Activated T-cell treated with anti-CD3 and anti-CD28 coated beads for 48 hours (primary cell): ENCODE measurements at places on chromosomes 2 and 18.

DNA sequence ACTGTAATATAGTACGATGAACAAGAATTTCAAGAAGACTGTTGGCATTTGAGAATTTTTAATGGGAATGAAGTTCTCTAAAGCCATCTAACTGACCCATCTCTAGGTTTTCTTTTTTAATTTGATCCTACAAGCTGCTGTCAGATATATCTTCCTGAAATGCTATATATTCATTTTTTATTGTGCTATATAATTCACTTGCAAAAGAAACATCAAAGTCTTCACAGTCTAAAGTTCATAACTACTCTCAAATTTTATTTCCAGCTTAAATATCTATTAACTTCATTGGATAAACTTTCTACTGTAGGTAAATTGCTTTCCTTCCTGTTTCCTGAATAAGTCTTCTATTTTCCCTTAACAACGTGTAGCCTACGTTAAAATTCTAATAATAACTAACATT is 3.7 kb downstream of the SCYGR2 start:
- DNase-seq: no peak

DNA sequence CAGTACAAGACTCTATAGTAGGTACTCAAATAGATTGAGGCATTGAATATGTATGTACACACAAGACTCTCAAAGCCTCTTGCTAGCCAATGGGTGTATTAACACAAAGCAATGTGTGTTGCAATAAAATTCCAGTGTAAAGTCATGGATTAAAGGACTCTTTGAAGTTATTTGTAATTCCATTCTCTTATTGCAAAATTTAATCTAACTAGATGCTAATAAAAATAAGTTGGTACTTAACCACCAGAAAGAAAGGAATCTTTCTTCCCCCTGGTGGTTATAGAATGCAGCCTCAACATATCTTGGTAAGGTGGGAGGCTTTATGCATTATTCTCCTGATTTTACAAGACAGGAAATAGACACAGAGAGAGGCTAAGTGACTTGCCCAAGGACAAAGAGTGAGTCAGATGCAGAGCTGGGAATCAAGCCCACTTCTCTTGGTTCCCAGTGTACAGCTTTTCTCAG is 18.0 kb downstream of the LRP1B start:
- no peak for DNase-seq

GRCh38 chr2:37779611-37780386 is 108.4 kb upstream of the CDC42EP3 start:
- DNase-seq: no peak

- DNase-seq: no peak
Measured at GRCh38 chr18:23300231-23300805, 152.8 kb upstream of the RIOK3 start.

DNA sequence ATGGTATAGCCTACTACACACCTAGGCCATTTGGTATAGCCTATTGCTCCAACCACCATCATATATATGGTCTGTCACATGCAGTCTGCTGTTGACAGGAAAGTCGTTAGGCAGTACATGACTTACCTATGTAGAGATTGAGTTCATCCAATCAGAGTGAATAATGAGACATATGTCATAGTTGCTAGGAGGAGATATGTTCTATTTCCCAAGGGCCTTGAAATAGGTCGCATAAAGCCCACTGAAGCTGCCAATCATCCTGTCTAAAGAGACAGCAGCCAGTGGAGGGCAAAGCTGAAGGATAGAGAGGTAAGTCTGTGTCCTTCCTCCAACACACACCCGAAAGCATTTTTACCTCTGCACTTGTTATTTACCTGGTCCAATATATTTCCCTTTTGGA is 263.4 kb downstream of the PTPRM start:
- DNase-seq: no peak

GRCh38 chr2:28710545-28710944 is 41.1 kb upstream of the PPP1CB start:
- DNase-seq: no peak

DNA sequence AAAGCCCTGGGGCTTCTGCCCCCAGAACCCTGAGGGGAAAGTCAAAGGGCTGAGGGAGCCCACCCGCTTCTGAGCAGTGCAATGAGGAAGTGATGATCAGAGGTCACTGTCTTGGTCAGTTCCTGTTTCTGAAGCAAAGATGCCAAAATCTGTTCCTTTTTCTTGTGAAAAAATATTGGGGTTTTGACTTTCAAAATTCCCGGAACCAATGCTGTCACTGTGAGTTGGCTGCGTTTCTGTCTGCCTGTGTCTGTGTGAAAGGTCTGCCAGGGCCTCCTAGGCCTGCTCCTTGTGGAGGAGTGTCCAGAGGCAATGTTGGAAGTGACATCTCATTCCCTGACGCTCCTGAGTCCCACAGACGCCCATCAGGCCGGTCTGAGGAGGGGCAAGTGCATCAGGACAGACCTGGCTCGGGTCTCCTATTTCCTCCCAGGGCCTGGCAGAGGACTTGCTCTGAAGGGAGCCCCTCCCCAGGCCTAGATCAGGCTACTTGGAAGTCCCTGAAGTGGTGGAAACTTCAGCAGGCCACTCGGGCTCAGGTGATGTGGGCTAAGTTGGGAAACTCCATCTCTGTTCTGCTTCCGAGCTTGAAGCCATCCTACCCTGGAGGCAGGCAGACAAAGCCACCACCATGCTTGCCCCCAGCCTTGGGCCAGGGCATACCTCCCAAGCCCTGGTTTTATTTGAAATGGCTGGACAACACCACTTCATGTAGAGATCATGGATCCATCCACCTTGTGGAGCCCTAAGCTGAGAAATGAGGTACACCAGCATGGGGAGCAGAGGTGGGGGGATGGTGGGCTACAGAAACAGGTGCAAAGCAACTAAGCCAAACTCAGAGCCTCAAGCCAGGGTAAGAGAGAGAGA is 51.0 kb downstream of the PKDCC start:
- DNase-seq: no peak

DNA sequence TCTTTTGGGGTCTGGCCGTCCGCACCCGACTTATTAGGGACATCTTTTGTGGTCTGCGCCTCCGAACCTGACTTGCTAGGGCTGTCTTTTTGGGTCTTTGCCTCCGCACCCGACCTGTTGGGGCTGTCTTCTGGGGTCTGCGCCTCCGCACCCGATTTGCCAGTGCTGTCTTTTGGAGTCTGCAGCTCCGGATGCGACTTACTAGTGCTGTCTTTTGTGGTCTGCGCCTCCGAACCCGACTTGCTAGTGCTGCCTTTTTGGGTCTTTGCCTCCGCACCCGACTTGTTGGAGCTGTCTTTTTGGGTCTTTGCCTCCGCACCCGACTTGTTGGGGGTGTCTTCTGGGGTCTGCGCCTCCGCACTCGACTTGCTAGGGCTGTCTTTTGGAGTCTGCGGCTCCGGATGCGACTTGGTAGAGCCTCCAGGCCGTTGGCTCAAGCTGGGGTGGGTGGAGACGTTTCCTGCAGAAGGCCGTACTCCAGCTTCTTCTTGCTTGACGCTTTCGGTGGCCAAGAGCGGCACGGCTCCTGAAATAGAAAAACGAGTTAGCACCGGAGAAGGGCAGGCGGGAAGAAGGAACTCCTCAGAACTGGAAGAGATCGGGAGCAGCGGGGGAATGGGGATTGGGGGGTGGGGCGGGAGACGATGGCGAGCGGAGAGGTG is 498 bp downstream of the TGOLN2 start:
- peak; percentile 37 for DNase-seq

DNA sequence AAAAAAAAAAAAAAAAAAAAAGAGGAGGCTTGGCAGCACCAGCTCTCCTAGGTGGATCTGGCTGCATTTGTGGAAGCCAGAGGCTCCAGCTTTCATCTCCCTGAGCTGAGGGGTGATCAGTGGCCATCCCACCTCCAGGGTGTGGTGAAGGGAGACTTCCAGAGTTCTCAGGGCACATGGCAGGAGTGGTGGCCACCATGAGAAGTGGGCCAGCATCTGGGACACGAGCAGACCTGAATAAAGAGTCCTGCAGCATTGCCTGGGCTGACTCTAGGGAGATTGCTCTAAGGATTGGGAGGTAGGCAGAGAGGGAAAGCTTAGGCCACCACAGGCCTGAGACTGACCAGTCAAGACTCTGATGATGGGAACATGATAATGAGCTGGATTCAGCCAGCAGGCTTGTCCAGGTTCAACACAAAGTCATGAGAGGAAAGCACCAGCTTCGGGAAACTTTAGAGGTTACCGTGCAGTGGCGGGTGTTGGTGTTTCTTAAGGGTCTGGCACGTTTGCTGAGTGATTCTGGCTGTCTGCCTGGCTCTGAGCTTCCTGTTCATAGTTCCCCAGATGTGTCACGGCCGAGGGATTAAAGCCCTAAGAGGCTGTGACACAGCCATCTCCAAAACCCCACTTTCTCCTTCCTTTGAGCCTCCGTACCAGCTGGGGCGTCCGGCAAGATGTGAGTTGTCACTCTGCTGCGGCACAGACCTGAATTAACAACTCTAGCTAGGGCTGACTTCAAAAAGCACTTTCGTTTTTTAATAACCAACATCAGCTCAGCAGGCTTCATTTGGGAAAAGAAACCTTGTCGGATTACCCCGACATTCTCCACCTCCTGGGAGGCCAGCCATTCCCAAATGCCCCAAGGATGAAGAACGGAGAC is 38.3 kb upstream of the IL1R1 start:
- DNase-seq: peak; percentile 74

- DNase-seq: no peak
Measured at GRCh38 chr2:23286031-23286757, 98.8 kb upstream of the KLHL29 start.

DNA sequence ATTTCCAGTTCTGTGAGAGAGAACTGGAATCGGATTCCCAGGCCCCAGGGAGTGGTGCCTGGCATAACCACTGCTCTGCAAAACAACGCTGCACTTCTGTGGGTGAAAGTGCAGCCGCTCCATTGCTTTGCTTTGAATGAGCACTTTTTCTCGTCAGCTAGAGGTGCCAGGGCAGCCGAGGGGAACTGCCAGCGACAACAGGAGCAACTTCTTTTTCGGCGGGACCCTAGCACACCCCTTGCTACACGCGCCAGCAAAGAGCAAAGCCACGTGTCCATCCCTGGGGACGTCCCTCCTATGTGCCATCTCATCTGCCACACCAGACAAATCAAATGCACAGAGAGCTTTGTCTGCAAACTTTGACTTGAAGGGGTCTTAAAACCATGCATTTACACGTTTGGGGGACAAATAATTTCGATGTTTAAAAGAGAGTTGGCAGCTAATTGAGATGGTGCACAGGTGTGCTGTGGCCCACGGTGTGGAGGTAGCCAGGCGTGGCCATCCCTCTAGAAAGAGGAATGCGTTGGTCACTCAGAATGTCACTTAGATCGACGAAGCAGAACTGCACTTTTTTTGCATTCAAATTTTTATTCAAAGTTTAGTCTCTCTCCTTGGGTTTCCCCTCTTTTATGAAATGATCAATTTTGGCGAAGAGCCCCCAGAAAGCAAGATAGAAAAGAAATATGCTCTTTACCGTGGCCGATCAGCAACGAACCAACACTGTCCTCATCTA is 151.8 kb downstream of the MBP start:
- no peak for DNase-seq

- DNase-seq: no peak
Measured at GRCh38 chr2:224999754-225000153, 42.5 kb downstream of the DOCK10 start.

- DNase-seq: no peak
Measured at GRCh38 chr18:37362158-37362890, 203.3 kb downstream of the CELF4 start.

- no peak for DNase-seq
Measured at GRCh38 chr2:109087055-109087663, 41.8 kb upstream of the SH3RF3 start.

GRCh38 chr18:8536231-8536630 is 73.0 kb upstream of the RAB12 start:
- no peak for DNase-seq

- no peak for DNase-seq
Measured at GRCh38 chr18:60248336-60249330, 123.9 kb downstream of the MC4R start.

DNA sequence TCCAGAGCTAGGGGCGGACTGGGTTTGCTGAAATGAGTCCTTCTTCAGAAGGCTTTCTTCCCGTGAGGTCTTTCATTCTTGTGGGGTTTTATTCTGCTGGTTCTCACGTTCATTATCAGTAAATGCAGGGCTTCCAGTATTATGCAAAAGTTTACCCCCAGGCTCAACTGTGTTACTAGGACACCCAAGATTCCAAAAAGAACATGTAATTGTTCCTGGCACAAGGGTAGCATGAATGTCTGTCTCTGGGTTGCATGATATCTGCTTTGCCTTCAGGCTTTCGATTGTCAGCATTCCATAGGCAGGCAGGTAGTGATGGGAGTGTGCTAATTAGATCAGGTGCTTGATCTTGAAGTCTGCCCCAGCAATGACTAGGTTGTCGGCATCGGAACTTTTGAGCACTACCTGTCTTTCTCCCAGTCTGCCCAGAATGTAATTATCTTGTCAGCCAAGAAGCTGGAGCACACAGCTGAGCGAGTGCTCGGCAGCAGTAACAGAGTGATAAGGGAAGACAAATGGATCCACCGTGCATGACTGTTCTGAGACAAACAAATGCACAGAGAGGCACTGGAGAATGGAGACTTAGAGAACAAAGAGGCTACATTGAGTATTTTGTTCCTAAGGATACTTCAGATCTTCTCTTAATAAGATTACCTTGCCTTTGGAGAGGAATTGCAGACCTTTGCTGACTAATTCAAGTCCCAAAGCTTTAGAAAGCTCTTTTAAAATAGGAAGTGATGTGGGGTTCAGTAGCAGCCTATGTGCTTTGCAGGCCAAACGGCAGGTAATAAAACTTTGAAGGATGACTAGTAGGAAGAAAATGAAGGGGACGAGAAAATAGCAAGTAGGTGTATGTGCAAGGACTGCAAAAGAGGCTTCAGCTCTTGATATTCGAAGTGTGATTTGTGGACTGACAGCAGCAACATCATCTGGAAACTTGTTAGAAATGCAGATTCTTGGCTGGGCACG is 41.9 kb downstream of the ITGB6 start:
- DNase-seq: no peak

- DNase-seq: no peak
Measured at GRCh38 chr2:236856848-236857235, 228.8 kb upstream of the COPS8 start.

DNA sequence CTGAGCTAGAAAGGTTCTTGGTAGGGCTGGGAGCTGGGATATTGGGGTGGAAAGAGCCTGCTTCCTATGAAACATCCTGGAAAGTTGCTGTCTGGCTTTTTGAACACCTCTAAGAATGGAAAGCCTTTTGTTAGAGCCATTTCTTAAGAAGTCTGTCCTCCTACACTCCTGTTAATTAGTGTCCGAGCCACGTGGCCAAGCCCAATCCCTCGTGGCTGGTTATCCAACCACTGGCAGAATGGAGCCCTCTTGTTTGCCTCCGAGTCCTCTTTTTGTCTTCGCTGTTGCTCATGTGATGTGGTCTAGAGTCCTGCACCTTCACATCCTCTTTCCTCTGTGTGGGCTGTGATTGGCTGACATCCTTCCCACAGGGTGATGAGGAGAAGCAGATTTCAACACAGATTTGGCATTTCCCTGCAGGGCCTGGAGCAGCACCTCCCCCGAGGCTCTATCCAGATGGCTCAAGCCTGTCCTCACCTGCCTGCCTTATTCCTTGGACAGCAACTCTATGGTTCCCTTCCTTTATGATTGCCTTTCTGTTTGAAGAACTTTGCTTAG is 8.2 kb upstream of the TOGARAM2 start:
- DNase-seq: no peak

- DNase-seq: no peak
Measured at GRCh38 chr2:108412995-108413710, 35.4 kb downstream of the SULT1C4 start.
